ENCODE measurements at places on chromosomes 12 and 14. TPM values are rescaled to one million over a fixed set of nuclear protein-coding genes. Genes with fewer than 3 reads are reported as not detected.

The CPNE6 gene
- not detected for total RNA-seq

The RND1 gene
- 18.7 TPM for total RNA-seq

The KRT76 gene
- not detected for total RNA-seq

The GPD1 gene
- 0.54 TPM for total RNA-seq

The HOXC4 gene
- total RNA-seq, result 6.5 TPM

The LRTM2 gene
- total RNA-seq, result not detected

The FOXN4 gene
- not detected for total RNA-seq

The ATL1 gene
- total RNA-seq, result 3.8 TPM

The CCDC91 gene
- total RNA-seq, result 64.8 TPM

The SLC8A3 gene
- total RNA-seq, result 0.07 TPM

The DICER1 gene
- total RNA-seq, result 90.4 TPM

The GLIPR1L1 gene
- total RNA-seq, result not detected

The PACS2 gene
- total RNA-seq, result 70.7 TPM

The CAPS2 gene
- 8.4 TPM for total RNA-seq
